ENCODE measurements at places on chromosomes 5 and 9.

GRCh38 chr9:96817973-96818372, 36.3 kb downstream of the ZNF782 start:
- DNase-seq = no peak

GRCh38 chr5:150121448-150122157, 34.0 kb downstream of the PDGFRB start:
- no peak for DNase-seq

GRCh38 chr5:120449501-120449900, 14.6 kb upstream of the PRR16 start:
- no peak for DNase-seq

GRCh38 chr9:4262735-4263141, 37.1 kb downstream of the GLIS3 start:
- DNase-seq = no peak

GRCh38 chr9:83197591-83197990, 134.6 kb upstream of the RASEF start:
- no peak for DNase-seq

DNA sequence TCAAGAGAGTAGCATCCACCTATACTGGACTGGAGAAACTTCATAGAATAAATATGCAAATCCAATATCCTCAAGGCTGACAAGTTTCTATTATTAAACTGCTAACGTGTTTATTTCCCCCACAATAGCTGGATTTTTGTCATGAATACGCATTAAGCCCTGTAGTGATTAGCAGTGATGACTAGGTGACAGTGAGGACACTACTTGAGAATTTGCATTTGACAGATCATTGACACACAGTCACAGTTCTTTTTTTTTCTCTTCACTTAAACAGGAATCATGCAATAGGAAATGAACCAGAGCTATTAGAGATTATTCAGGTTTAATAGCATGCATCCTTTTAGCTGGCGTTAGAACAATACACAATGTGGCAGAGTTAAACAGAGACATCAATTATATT, 35.3 kb downstream of the MPDZ start:
- no peak for DNase-seq

DNA sequence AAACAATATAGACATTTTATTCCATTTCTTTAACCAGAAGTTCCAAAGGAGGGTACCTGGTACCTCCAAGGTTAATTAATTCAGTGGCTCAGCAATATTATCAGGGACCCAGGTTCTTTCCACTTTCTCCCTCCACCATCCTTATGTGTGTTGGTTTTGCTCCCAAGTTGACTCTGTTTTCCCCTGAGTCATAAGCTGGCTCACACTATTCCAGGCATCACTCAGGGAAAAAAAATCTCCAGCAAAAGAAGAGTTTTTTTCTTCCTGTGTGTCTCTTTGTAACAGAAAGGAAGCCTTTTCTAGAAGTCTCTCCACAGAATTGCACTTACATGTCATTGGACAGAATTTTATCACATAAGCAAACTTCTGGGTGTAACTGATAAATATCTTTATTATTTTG, 31.2 kb upstream of the GALNT10 start:
- no peak for DNase-seq

Data from smooth muscle cell of the brain vasculature (primary cell).